ENCODE measurements at places on chromosomes 12 and 14.

DNA sequence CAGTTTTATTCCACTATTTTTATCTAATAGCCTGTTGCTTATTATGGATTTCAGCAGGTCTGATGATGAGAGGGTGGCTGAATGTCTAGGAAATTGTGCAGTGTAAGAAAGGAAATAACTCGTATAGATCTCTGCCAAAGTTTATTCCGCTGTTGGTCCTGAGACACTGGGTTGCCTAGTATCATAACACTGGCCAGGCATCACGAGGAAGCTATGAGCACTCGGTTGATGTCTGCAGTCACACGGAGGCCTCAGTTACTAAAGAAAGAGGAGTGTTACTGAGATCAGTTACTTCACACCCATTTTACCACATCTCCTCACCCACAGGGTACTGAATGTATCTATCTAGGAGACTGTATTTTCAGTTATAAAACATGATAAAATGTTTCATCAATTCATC lies 21.9 kb downstream of the BHLHE41 start:
- DNase-seq: no peak

DNA sequence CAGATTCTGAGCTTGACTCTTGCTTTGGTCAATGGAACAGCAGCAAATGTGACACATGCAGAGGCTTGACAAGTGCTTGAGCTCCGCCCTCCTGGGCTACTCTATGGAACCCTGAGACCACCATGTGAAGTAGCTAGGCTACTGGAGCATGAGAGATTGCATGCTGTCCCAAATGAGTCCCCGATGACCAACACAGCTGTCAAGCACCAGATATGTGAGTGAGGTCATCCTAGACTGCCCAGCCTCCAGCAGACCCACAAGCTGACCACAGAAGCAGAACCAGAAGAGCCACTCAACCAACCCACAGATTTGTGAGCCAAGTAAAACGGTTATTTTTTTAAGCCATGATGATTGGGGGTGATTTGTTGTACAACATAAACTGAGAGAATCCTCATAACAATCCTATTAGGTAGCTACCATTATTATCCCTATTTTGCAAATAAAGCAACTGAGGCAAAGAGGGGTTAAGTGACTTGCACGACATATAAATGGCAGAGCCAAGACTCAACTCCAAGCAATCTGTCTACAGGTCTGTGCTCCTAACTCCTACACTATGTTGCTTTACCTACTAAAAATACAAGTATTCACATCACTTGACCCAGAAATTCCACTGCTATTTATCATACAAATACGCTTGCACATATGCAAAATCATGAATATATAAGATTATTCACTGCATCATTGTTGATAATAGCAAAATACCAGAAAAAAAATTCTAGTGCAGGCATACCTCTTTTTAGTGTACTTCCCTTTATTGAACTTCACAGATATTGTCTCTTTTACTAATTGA lies 136.2 kb downstream of the NDUFA12 start:
- DNase-seq: no peak

- DNase-seq: no peak
Observed at GRCh38 chr12:49471557-49471956, 67.3 kb upstream of the KCNH3 start.

DNA sequence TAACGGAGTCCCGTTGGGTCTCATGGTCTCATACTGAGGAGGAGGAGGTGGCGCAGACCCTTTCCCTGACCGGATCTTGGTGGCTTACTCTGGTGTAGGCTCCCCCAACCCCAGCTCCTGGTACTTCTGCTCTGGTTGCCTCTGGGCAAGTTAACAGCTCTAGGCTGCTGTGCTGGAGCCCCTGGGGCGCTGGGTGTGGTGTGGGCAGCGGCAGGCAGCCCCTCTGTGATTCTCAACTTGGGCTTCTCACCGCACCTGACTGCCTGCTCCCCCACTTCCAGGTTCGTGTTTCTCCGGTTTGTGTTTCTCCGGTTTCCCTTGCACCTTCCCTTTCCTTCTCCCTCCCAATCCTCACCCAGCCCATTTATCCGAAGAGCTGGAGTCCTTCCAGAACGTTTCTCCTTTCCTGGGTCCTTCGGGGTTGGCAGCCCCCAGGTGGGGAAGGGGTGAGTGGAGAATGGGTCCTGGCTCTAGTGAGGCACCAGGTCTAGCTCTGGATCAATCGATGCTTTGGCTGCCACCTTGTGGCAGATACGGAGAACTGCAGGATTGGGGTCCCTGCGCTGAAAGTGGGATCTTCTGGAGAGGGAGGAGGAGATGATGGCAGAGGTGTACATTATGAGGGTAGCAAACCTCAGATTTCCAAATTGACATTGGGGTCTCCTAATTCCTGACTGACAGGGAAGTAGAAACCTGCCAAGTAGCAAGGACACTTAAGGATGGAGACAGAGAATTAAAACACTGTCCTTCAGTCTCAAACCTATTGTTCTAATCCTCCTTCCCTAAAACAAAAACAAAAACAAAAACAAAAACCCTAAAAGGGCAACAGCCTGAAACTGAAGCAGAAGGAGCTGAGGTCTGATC lies 8.3 kb downstream of the CISTR start:
- DNase-seq: no peak

DNA sequence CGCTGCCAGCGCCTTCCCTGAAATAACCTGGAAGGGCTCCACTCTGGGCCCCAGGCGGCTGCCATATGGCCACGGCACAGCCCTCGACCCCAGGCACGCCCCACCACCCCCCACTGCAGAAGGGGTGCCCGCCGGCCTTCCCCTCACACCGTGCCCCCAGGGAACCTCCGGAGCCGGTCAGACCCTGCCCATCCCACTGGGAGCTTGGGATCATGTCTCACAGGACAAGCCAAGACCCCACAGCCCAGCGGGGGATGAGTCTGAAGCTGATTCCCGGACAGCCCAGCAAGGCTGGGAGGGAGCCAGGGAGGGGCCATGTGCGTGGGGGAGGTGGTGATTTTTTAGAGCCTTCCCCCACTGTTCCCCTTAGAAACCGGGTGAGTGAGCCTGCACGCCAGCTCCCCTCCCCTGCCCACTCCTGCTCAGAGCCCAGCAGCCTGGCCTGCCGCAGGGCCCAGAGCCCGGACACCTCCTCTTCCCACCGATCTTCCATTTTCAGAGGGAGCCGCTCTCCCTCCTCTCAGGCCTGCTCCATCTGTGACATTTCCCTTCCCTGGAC lies 1.4 kb downstream of the RIMBP2 start:
- no peak for DNase-seq

DNA sequence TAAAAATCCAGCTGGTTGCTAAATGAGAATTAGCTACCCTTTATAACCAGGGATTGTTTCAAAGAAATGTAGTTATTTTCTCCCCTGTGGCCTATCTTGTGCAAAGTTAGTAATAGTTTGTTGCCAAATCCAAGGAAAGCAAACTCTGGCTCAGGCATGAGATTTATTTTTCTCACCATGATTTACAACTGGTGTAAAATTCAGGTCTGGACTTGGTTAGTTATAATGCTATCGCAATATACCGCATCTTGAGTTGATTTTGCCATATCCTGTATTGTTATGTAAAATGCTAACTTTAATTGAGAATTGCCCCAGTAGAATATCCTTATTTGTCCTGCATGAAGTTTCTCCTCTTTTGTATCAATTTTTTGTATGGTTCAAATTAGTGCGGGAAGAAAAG lies 135.5 kb downstream of the CRADD start:
- peak; percentile 90 for DNase-seq

GRCh38 chr14:97297100-97297499 lies 499.9 kb downstream of the VRK1 start:
- no peak for DNase-seq

DNA sequence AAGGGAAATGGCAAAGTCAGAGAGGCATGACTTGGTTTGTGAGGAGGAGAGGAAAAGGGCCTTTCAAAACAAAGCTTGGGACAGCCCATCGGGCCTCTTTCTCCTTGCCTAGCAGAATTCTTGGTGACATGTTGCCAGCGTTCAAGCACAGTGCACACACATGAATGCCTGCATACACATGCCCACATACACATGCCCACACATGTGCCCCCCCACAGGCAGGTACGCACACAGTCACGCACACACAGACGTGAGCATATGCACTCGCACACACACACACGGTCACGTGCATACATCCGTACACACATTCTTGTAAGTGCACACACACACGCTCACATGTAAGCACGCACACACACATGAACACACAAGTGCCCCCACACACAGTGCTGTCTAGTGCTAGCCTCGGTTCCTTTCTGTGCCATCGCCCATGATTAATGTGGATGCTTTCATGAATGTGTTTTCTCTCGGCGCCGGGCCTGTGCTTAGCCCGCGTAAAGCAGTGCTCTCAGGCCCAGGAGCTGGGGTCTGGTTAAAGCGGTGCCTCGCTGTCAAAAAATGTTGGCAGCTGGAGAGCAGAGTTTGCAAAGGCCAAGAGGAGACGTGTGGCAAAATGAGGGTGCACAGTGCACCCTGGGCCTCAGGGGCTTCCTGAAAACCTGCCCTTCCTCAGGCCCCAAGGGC lies 328.8 kb upstream of the DIO3 start:
- DNase-seq: no peak
